A172 (cell line): ENCODE measurements at places on chromosomes 7 and 10. TPM values are rescaled to one million over a fixed set of nuclear protein-coding genes. Genes with fewer than 3 reads are reported as not detected.

DNA sequence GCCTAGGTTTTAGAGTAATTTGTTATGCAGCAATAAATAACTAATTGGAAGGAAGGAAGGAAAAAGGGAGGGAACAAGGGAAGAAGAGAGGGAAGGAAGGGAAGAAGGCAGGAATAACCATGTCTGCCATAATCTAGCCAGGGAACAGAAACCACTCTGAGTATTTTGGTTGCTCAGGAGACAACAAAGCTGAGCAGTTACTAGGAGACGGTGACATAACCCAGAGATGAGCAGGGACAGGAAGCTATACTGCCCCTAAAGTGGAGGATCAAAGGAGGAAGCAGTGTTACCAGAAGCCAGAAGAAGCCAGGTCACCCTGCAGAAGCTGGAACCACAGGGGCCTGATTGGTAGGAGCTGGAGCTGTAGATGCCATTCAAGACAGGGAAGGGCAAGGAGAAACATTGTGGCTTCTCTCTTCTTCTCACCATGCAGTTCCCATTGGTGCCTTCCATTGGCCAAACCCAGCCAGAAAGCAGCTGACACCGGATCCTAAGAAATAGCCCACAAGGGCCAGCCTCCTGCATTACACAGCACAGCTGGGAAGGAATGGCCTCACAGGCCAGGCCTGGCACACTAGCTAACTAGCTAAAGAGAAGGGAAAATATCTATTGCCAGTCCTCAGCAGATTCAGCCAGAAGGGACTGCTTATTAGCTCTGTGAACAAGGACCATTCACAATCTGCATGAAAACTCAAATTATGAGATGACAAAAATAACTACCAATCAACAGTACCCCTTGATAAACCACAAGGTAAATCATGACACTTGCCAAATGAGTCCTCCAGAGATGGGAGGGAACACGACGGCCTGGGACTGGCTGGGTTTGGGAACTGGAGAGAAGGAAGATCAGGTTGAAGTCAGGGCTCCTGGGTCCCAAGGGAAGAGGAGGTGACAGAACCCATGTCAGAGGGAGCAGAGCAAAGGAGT is 184.5 kb upstream of the NFE2L3 start:
- no peak for DNase-seq

PLEKHS1 gene
- 0.31 TPM in 1 of 2 replicates, not detected in the other for total RNA-seq

RAMP3 gene
- 0.10 TPM in 1 of 2 replicates, not detected in the other for total RNA-seq

HOXA10 gene
- 26.4 and 30.7 TPM in 2 replicates for total RNA-seq

GLI3 gene
- 2.5 and 2.8 TPM in 2 replicates for total RNA-seq
